ENCODE measurements at places on chromosomes 4 and X.
A peak's percentile ranks its signal among the peaks of the same experiment; 100 is the strongest.

DNA sequence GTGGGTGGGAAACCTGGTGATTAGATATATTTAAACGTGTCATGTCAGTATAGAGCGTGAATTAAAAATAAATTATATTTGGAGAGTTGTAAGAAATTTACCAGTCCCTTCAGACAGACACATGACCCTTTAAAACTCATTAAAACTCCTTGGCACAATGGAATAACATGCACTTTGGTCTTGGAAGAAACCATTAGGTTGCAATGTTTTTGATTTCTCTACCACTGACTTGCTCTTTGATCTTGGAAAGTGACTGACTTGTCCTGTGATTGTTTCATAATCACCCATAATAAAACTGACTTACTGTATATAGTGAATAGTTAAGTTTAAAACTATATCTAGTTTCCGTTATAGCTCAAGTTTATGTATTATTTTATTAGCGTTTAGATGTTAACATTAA lies 35.8 kb downstream of the FHL1 start:
- H3K27ac ChIP-seq, result no peak overlapping the region
- no peak overlapping the region for H3K4me3 ChIP-seq
- no peak for DNase-seq
- no peaks in the 10 kb centered on the region for H3K4me1 ChIP-seq

DNA sequence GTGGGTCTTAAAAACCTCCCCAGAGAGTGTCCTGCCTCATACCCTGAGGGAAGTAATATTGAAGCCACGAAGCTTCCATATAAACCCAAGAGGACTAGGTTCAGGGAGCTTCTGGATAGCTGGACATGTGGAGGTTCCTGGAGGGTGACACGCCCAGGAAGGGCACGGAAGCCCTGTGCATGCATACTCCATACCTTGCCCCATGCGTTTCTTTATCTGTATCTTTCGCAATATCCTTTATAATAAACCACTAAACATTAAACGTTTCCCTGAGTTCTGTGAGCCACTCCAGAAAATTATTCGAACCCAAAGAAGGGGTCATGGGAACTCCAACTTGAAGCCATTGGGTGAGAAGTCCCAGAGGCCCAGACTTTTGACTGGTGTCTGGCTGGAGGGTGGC lies 45.7 kb upstream of the HPF1 start:
- DNase-seq, result no peak
- no peak overlapping the region for H3K4me3 ChIP-seq
- no peak overlapping the region for H3K27ac ChIP-seq
- H3K36me3 ChIP-seq, result no peaks in the 10 kb centered on the region
- no peaks in the 10 kb centered on the region for H3K4me1 ChIP-seq

GRCh38 chr4:38867478-38868058 lies at the start of gene FAM114A1:
Gene FAM114A1 (plus strand): TSS chr4:38867806. CDS start chr4:38878079, 10,273 bp downstream.
- DNase-seq, result no peak
- peak within 1 kb of the TSS; percentile 40 for H3K4me3 ChIP-seq
- peaks cover 5% of the 10 kb centered on the region for H3K27me3 ChIP-seq
- H3K4me1 ChIP-seq, result peaks cover 3% of the 10 kb centered on the region
- no peaks in the 10 kb centered on the region for H3K36me3 ChIP-seq

DNA sequence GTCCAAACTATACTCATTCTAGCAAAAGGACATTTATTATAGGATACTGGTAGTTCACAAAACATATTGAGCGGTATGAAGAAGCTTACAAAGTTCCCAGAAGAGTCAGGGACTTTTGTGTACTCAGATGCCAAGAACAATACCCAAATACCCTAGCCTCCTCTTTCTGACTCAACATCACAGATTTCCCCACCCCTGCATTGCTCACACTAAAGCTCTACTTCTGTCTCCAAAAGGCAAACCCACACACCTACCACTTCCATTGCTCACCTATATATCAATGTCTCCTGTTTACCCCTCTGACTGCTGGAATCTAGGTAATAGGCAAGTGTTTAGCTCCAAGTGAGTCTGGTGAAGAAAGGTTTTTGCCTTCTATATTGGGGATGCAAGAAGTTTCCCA lies 100.7 kb upstream of the HCCS start:
- no peaks in the 10 kb centered on the region for H3K27me3 ChIP-seq
- no peak overlapping the region for H3K27ac ChIP-seq
- no peak for DNase-seq

- no peaks in the 10 kb centered on the region for H3K36me3 ChIP-seq
- no peak for DNase-seq
- H3K27ac ChIP-seq, result no peak overlapping the region
- H3K4me3 ChIP-seq, result no peak overlapping the region
- H3K4me1 ChIP-seq, result peaks cover 48% of the 10 kb centered on the region
Measured at GRCh38 chr4:108152980-108153379, 15.8 kb downstream of the LEF1 start.

- H3K4me3 ChIP-seq, result no peak overlapping the region
- H3K27me3 ChIP-seq, result no peaks in the 10 kb centered on the region
- no peak overlapping the region for H3K27ac ChIP-seq
Measured at GRCh38 chr4:181971411-181971810, 271.8 kb upstream of the TENM3 start.

GRCh38 chrX:41863343-41864203 lies 59.8 kb downstream of the CASK start:
- DNase-seq, result no peak
- H3K4me1 ChIP-seq, result peaks cover 8% of the 10 kb centered on the region
- H3K27me3 ChIP-seq, result no peaks in the 10 kb centered on the region
- no peak overlapping the region for H3K4me3 ChIP-seq
- H3K27ac ChIP-seq, result no peak overlapping the region

- no peaks in the 10 kb centered on the region for H3K36me3 ChIP-seq
- no peaks in the 10 kb centered on the region for H3K27me3 ChIP-seq
- no peak for DNase-seq
Measured at GRCh38 chr4:52962721-52963120, 100.6 kb downstream of the RASL11B start.

DNA sequence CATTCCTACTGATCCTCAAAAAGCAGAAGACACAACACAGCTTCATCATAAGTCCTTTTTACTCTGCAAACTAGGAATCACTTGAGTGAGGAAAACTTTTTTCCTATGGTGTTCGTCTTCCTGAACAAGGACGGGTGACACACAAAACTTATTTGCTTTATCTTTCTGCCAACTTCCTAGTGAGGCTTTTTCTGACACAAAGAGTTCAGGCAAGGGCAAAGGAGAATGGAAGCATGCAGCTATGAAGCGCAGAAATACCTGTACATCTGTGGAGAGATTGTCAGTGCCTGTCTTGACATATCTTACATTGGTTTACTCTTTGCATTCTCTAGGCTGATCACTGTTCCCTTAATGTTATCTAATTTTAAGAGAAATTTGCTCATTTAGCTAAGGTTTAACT lies 548.0 kb upstream of the IGFBP7 start:
- H3K4me3 ChIP-seq, result no peak overlapping the region
- H3K27ac ChIP-seq, result no peak overlapping the region
- no peaks in the 10 kb centered on the region for H3K27me3 ChIP-seq
- no peak for DNase-seq

DNA sequence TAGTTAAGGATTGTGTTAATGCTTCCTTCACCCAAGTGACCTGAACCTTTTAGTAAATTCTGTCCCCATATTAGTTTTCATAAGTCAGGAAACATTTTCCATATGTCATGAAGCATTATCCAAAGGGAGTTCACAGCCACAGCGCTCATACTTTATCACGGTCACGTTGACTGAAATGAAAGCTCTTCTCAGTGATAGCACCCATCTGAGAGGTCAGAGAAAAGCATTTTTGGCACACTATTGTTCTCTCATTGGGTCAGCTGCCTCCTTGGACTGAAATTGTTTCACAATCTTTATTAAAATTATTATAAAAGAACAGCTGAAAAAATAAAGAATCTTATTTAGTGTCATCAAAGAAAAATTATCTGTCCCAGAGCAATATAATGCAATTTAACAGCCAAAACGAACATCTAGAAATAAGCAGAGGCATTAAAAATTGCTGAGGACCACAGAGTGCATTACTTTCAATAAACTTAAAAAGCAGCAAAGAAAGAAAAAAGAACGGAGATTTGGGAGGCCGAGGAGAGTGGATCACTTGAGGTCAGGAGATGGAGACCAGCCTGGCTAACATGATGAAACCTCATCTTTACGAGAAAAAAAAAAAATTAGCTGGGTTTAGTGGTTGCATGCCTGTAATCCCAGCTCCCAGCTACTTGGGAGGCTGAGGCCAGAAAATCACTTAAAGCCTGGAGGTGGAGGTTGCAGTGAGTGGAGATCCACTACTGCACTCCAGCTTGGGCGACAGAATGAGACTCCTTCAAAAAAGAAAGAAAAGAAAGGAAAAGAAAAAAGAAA lies 680.8 kb upstream of the FAM241A start:
- no peak overlapping the region for H3K27ac ChIP-seq
- no peaks in the 10 kb centered on the region for H3K27me3 ChIP-seq
- no peaks in the 10 kb centered on the region for H3K4me1 ChIP-seq
- H3K4me3 ChIP-seq, result no peak overlapping the region
- DNase-seq, result no peak

GRCh38 chrX:21885568-21885967 lies 29.8 kb downstream of the YY2 start:
- no peaks in the 10 kb centered on the region for H3K36me3 ChIP-seq
- H3K27me3 ChIP-seq, result no peaks in the 10 kb centered on the region
- no peak overlapping the region for H3K4me3 ChIP-seq
- H3K4me1 ChIP-seq, result no peaks in the 10 kb centered on the region
- no peak for DNase-seq

DNA sequence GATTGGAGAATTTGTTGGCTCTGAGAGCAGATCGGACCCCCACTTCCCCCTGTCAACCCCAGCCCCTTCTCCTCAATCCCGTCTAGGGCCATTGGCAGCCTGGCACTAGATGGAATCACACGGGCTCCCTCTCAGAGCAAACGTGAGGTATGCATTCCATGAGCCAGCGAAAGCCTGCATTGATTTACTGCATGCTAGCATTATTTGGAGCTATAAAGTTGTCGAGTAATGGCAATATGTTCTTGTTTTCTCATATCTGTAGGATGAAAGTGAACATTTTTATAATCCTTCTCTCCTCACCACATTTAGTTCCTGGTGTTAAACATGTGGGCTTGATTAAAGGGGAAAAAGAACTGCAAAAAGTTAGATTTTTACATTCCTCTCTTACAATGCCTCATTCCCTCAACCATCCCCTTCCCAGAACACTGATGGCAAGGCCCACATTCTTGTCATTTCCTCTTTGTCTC lies 159.2 kb downstream of the SPRY1 start:
- no peak for DNase-seq
- H3K27me3 ChIP-seq, result no peaks in the 10 kb centered on the region
- H3K4me1 ChIP-seq, result no peaks in the 10 kb centered on the region
- no peaks in the 10 kb centered on the region for H3K36me3 ChIP-seq
- no peak overlapping the region for H3K27ac ChIP-seq

DNA sequence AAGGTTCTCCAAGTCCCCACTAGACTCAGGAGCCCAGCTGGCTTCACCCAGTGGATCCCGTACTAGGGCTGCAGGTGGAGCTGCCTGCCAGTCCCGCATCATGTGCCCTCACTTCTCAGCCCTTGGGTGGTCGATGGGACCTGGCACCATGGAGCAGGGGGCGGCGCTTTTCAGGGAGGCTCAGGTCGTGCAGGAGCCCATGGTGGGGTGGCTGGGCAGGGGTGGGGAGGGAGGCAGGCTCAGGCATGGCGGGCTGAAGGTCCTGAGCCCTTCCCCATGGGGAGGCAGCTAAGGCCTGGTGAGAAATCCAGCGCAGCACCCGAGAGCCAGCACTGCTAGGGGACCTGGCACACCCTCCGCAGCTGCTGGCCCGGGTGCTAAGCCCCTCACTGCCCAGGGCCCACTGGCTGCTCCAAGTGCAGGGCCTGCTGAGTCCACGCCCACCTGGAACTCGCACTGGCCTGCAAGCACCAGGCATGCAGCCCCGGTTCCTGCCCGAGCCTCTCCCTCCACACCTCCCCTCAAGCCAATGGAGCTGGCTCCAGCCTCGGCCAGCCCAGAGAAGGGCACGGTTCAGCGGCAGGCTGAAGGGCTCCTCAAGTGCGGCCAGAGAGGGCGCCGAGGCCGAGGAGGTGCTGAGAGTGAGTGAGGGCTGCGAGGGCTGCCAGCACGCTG lies 72.7 kb upstream of the SLIT2 start:
- no peak for DNase-seq
- H3K27ac ChIP-seq, result no peak overlapping the region
- no peaks in the 10 kb centered on the region for H3K27me3 ChIP-seq

- no peak overlapping the region for H3K27ac ChIP-seq
- H3K4me1 ChIP-seq, result no peaks in the 10 kb centered on the region
- DNase-seq, result no peak
- no peak overlapping the region for H3K4me3 ChIP-seq
- H3K27me3 ChIP-seq, result no peaks in the 10 kb centered on the region
Measured at GRCh38 chrX:104668550-104668949, 102.6 kb downstream of the IL1RAPL2 start.

- no peak for DNase-seq
- no peaks in the 10 kb centered on the region for H3K36me3 ChIP-seq
- no peak overlapping the region for H3K27ac ChIP-seq
- no peak overlapping the region for H3K4me3 ChIP-seq
Measured at GRCh38 chrX:132433001-132433400, 55.8 kb downstream of the MBNL3 start.

DNA sequence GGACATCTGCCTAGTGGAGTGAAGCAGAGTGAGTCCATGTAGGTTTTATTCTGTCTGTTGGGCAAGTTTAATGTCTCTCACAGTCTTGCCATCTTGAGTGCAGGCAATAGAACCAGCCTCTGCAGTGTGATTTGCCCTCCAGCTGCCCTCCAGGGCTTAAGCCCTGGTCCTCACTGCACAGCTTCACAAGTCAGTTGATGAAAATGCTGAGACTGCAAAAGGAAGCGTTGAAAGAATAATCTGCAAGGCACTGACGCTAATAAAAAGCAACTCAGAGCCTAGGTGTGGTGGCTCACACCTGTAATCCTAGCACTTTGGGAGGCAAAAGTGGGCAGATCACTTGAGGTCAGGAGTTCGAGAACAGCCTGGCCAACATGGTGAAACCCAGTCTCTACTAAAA lies 54.1 kb upstream of the PHOX2B start:
- H3K4me3 ChIP-seq, result no peak overlapping the region
- no peaks in the 10 kb centered on the region for H3K4me1 ChIP-seq
- H3K27me3 ChIP-seq, result no peaks in the 10 kb centered on the region
- H3K27ac ChIP-seq, result no peak overlapping the region

DNA sequence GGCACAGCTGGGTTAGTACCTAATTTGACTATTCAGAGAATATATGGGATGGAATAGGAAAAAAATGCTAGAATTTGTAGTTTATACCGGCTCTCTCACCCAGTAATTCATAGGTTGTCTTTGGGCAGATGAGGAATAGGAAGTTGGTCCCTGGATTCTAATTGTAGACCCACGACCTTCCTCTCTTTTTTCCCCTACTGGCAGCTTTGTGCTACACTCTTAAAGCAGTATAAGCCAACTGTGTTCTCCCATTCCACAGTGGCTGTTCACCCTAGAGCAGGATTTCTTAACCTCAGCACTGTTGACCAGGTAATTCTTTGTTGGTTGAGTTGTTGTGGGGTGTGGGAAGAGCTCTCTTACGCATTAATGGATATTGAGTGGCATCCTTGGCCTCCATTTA lies 92.9 kb downstream of the FNIP2 start:
- no peak overlapping the region for H3K4me3 ChIP-seq
- no peaks in the 10 kb centered on the region for H3K27me3 ChIP-seq
- H3K4me1 ChIP-seq, result no peaks in the 10 kb centered on the region
- H3K36me3 ChIP-seq, result peaks cover 10% of the 10 kb centered on the region
- DNase-seq, result no peak

- no peaks in the 10 kb centered on the region for H3K4me1 ChIP-seq
- no peaks in the 10 kb centered on the region for H3K36me3 ChIP-seq
- no peak overlapping the region for H3K4me3 ChIP-seq
- DNase-seq, result no peak
Measured at GRCh38 chrX:22110729-22111494, 78.8 kb downstream of the PHEX start.
